ENCODE measurements at places on chromosomes 11 and 22.

- no peak for DNase-seq
Observed at GRCh38 chr22:46577368-46578249, 40.2 kb upstream of the CELSR1 start.

- no peak for DNase-seq
Observed at GRCh38 chr11:61035526-61035835, 64.0 kb downstream of the CD6 start.

GRCh38 chr11:67289651-67290479, 762 bp downstream of the ANKRD13D start:
- DNase-seq, result no peak

GRCh38 chr22:41367039-41367679, 14.6 kb upstream of the TEF start:
- DNase-seq, result no peak

DNA sequence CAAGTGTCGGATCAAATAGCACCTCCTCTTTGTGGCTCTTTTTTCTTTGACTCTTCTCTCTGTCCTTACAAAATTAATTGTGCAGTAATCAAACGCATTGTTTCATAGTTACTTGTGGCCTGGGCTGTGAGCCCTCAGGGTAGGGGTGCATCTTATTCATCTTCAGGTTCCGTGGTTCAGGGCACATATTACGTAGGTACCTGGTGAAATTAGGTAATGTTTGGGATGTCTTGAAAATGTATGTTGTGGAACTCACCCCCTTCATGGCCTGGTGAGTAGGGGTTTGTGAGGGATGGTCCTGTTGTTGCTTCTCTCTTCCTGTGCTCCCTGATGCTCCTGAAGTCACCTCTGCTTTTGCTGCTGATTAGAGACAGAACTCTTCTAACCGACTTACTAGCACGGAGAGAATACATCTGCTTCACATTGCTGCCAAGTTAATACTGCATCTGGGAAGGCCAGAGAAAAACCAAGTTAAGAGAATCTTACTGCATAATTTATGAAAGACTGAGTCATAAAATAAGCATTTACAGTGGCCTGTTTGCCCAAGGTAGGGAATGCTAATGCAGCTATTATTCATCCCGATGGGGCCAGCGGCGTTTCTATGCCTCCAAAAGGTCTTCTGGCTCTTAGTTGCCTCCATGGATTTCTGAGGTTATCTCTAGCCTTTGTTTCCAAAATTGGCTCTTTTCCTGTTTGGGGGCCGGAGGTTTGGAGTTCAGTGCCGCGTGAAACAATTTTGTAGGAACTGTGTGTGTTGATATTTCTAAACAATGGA, 66.9 kb downstream of the TBC1D22A start:
- no peak for DNase-seq

GRCh38 chr11:1012740-1013630, 23.5 kb downstream of the MUC6 start:
- DNase-seq, result no peak

DNA sequence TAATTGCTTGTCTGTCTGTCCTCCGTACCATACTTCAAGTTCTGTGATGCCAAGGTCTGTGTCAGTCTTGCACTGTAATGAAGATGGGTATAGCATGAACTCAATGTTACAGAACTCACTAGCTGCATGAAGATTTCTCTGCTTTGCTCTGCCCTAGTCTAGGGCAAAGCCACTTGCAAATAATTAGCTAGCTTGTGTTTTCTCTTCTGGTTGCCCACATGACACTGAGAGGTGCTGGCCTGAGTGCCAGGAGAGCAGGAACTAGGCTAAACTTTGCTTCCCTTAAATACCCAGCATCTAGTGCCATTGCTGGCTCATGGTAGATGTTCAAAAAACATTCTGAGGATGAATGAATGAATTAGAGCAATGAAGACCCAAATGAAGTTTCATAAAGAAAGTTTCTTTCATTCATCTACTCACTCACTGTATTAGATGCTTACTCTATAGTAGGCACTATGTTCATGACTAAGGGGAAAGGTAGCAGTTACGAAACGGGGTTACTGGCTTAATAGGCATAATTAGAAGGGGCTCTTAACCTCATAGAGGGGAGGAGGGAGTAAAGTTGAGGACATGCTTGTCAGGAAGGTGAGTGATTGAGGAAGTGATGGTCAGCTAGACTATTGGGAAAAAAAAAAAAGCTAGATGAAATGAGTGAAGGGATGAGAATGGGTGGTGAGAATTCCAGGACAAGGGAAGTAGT, 4.4 kb upstream of the ENDOD1 start:
- DNase-seq, result no peak

DNA sequence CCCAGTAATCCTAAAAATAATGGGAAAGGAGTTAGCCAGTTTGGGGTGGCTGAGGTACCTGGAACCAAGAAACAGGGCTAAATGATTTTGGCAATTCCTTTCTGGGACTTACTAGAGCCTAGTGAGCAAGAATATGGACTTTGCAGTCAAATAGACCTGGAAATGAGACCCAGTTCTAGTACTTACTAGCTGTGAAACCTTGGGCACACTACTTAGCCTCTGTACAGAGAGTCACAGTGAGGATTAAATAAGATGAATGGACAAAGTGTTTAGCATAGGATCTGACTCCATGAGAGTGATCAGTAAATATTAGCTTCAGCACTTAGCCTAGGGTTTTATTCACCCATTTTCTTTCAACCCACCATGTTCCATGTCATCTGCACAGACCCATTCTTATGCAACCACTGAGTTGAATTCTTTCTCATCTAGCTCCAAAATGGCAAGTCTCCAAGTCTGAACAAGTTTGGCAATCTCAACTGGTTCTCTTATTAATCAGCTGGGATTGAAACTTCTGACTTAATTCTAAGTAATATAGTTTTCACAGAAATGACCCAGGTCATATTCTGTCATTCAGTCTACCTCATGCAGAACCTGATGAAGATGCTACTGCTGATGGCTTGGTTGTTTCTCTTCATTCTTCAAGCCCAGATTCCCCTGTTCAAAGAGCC, 15.0 kb upstream of the SORL1 start:
- no peak for DNase-seq

DNA sequence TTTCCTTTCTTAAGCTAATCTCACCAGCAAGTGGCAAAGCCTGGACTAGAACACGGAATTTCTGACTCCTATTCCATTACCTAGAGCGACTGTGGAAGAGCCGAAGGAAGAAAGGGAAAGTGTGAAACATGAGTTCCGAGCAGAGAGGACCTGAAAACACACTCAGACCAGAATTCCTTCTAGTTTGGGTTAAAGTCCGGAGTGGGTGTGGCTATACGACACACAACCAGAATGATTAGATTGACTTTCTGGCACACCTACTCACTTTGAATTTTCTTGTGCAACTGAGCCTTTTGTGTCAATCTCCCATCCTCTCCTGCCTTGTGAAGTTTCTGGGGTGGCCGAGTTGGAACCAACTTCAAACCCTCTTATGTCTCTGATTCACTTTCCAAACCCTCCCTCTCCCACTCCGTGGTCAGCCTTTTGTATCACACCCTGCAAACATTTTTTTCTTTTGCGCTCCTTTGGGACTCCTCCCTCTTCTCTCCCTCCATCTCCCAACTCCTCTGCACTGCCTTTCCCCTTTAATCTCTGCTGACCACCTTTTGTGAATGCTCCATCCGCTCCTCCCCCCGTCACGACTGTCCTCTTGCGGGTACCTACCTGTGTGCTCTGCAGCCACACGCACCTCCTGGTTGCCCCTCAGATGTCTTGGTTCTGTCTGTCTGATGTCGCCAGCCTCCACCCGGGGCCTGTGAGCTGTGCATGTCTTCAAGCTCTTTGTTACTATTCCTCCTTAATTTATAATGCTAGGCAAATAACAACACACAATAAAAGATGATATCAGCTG, 86.3 kb upstream of the BLID start:
- no peak for DNase-seq

- no peak for DNase-seq
Observed at GRCh38 chr11:64244107-64244506, 2.6 kb downstream of the PPP1R14B start.

DNA sequence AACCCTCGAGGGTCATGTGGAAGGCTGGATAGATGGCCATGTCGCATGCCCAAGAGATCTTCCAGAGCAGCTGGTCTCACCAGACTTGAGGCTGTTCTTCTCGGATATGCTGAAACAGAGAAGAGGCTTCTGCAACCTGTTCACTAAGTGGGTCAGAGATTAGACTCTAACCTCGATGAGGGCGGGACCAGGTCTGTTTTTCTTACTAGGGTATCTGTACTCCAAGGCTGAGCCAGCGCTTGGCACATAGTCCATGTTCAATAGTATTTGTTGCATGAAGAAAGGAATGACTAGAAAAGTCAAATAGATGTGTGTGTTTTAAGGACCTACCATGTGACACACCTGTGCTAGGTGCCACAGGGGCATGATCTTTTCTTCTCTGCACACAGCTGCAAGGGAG, 43.6 kb downstream of the ABTB2 start:
- DNase-seq, result no peak

GRCh38 chr11:78033040-78033439, 10.0 kb upstream of the KCTD14 start:
- no peak for DNase-seq

GRCh38 chr11:133896028-133896427, 50.7 kb upstream of the SPATA19 start:
- DNase-seq, result no peak

DNA sequence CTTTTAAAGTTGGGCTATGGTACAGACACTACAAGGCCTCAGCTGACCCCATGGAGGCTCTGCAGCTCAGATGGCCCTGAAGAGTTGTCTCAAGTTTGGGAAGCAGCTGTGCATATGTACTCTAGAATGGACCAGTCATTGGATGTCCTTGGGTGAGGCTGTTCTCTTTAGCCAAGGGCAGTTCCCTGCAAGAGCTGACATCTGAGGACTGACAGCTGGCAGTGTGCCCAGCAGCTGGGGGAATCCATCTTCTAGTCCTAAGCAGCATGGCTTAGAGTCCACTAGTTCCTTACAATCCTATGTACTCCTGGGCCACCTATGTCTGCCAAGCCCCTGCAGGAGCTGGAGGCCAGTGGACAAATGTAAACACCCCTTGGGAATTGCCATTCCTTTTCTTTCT, 76.5 kb downstream of the C11orf91 start:
- no peak for DNase-seq
